NCI-H1694 treated with DMSO at 0.1 percent for 48 hours (cell line): ENCODE measurements at places on chromosomes 13 and 19.

GRCh38 chr13:90098577-90098976 is 1248.9 kb upstream of the MIR17HG start:
- DNase-seq, result no peak

DNA sequence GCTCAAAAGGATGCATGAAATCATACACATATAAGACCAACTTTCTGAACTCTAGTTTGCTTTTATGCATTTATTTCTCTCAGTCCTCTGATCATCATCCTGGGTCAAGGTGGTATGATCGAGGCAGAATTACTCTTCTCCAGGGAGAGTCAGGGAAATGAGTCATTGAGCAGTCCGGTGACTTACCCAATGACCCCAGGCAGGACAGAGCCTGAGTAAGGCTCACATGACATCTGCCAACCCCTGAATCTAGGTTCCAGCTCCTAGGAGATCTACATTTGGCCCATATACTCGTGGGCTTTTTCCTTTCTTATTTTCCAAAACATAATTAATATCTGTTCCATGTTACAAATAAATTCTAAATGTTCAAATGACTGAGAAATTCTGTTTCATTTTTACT is 502.3 kb downstream of the FOXO1 start:
- no peak for DNase-seq

- DNase-seq, result no peak
Observed at GRCh38 chr13:48603375-48603774, 50.4 kb upstream of the CYSLTR2 start.

DNA sequence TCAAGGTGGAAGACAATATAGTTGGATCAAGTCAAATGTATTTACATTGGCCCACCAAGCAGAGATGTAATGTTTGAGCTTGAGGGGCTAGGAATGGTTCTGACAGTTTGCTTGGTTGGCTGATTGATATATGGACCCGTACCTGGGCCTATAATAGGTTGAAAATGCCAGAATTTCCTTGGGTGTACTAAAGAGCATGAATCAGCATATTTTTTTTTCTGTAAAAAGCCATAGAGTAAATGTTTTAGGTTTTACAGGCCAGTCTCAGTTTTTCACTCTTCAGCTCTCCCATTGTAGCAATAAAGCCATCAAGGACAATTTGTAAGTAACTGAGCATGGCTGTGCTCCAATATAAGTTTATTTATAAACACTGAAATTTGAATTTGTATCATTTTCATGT is 26.9 kb downstream of the FXYD5 start:
- no peak for DNase-seq

GRCh38 chr19:41427647-41428480 is 690 bp upstream of the B3GNT8 start:
- no peak for DNase-seq

GRCh38 chr19:37907735-37908455 is 887 bp downstream of the SIPA1L3 start:
- no peak for DNase-seq
